Right renal pelvis (tissue), 4 donors: ENCODE measurements at places on chromosomes 2 and 18. TPM values are rescaled to one million over a fixed set of nuclear protein-coding genes. Genes with fewer than 3 reads are reported as not detected.

GRCh38 chr2:170846314-170846713 lies 29.6 kb downstream of the GAD1 start:
- no peak for DNase-seq

DNA sequence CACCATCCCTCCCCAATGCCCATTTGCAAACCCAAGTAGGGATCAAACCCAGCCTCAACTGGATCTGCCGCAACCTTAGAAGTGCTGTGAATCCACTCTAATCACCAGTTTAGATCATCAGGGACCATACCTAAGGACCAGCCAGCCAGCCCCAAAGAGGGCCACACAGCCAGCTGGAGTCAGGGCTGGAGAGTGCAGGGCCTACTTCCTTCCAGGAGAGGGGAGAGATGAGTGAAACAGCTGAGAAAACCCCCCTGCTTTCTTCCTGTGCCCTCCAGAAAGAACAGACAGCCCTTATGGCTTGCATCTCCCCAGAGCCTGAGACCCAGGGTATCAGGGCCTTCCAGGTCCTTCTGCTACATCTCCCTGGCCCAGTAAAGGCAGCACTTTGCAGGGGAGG lies 25.8 kb downstream of the YPEL5 start:
- DNase-seq, result no peak

GRCh38 chr2:154386186-154386585 lies 312.3 kb upstream of the KCNJ3 start:
- no peak for DNase-seq

GCG gene
- polyA plus RNA-seq, result not detected

ASXL3 gene
- 6.3 TPM for polyA plus RNA-seq

- peak; percentile 74 for DNase-seq
These were observed 33.4 kb upstream of the KLHL29 start for GRCh38 chr2:23351388-23352141.

BABAM2 gene
- polyA plus RNA-seq, result 55.4 TPM

DNA sequence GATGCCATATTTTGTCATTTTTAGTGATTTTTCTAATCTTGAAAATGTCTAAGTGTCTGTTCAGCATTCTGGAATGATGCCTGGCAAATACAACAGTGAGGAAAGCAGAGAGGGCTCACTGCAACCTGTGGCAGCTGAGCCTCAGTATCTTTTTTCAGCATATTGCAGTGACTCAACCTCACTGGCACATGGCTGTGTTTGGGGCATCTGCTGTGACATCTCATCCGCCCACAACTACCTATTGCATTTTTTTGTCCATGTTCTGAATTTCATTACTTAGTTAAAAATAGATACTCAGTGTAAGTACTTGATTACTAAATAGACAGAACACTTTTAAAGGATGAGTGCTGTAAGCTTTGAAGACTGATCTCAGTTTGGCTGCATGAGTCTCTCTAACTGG lies 10.7 kb downstream of the BABAM2 start:
- no peak for DNase-seq
